GM23338 (cell line): ENCODE measurements at places on chromosomes 7 and 10.

DNA sequence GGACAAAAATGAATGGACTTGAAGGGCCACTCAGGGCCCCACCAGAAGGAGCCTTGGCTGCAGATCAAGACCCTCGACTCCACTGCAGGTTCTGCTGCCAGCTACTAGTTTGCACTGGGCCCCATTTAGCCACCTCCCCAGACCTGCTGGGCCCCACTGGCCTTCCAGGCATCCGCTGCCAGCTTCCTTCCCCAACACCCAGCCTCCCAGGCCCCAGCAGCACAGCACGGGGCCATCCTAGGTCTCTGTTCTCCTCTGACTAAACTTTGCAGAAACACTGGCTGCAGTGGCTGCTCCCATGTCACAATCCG lies 277.4 kb upstream of the KLF14 start:
- peak; percentile 27 for DNase-seq

GRCh38 chr7:83178796-83179195 lies 16.1 kb upstream of the PCLO start:
- no peak for DNase-seq

DNA sequence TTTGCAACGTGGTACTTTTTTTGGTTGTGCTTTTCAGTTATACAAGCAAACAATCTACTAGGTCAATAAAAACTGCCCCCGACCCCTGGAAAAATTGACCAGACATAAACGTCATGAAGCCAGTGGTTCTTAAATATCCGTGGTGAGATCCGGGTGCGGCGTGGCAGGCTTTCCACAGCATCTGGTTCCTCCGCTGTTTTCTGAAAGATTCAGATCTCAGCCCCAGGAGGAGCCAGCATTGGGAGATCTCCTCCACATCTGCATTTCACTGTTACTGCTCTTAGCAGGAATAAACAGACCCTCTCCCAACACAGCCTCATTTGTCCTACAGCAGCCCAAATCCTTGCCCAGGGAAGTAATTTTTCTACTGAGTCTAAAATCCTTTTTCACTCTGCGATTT lies 664.3 kb upstream of the FOXK1 start:
- no peak for DNase-seq

GRCh38 chr10:6396652-6397051 lies 183.4 kb downstream of the PRKCQ start:
- DNase-seq: no peak

- DNase-seq: no peak
These were observed 303.7 kb downstream of the BAMBI start for GRCh38 chr10:28981007-28981406.

GRCh38 chr7:80054356-80054755 lies 80.3 kb upstream of the GNAI1 start:
- DNase-seq: no peak

DNA sequence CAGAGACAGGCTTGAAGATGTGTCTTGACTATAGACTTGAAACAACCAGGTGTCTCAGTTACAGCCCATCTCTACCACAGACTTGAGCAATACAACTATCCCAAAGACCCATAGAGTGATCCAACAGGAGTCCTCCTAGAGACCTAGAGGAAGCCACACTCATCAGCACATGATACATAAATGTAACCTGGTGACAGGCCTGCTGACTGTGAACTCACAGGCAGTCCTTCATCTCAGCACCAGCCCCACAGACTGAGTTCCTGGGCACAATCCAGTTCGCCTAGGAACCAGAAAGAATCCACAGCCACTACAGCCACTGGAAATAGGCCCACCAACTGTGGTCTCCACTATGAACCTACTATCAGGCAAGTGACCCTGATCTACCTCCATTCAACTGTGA lies 121.3 kb downstream of the MACC1 start:
- DNase-seq: no peak

- no peak for DNase-seq
These were observed 400.4 kb upstream of the PODXL start for GRCh38 chr7:131956864-131957263.

DNA sequence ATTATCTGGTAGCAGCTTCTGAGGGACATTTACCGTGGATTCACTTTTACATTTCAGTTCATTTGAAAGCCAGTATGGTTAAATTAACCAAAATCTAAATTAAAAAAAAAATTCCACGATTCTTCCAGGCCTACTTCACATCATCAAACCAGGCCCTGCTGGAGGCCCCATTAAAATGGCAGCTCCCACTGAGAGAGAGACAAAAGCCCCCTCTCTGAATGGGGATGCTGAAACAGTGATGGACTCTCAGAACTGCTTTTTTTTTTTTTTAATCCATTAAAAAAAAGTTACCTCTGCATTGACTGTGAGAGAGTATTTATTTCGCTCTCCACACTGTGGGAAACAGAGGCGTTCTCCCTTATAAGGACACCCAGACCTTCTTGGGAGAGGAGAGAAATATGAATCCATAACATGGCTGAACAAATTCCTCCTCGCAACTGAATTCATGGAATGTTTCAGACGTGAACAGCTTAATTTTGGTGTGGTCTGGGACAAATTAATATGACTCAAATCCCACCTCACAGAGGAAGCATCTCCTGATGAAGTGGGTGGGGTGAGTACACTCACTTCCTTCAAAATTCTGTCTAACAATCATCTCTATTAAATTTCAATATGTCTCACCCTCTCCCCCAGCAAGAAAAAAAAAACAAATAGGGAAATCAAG lies 73.5 kb downstream of the SAMD9 start:
- peak; percentile 61 for DNase-seq

DNA sequence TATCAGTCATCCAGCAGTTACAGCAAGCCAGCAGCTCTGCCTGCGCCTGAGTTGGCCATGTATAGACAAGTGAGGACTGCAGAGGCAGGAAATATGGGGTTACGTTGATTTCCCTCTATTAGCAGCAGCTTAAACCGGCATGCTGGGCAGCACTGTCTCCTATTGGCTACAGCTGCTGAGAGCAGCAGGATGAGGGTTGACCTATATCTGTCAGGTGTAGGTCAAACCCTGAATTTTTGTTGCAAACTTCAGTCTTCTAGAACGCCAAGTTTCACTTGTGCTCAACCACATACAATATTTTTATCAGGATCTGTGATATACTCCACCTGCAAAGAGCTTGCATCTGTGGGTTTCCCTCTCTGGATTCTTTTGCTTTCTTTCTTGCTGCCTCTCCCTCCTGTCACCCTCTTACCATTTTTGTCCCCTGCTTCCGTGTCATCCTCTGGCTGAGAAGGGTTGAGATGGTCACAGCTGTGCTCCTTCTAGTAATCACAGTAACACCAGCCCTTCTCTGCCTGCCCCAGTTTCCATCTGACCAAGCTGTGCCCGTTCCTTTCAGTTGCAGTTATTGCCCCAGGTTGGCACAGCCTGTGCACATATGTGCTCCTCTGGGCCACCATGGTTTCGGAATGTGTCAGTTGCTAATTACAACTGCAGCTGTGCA lies 23.8 kb upstream of the GLCCI1 start:
- DNase-seq: no peak

DNA sequence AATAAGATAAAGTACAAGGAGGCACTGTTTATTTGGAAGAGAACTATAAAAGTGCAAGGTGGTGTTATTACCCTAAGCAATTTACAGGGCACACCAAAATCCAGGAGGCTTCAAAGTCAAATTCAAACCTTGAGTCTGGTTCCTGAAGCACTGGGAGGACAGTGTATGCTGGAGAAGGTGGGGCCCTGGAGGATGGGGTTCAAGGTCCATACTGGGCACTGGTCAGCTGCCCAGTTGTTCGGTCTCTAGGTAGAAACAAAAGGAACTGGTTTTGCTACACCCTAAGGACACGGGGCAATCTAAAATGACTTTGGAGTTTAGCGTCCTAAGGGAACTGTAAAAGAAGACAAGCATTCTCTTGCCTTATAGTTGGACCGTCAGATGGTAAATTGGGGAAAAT lies 78.4 kb upstream of the ELMO1 start:
- DNase-seq: no peak

DNA sequence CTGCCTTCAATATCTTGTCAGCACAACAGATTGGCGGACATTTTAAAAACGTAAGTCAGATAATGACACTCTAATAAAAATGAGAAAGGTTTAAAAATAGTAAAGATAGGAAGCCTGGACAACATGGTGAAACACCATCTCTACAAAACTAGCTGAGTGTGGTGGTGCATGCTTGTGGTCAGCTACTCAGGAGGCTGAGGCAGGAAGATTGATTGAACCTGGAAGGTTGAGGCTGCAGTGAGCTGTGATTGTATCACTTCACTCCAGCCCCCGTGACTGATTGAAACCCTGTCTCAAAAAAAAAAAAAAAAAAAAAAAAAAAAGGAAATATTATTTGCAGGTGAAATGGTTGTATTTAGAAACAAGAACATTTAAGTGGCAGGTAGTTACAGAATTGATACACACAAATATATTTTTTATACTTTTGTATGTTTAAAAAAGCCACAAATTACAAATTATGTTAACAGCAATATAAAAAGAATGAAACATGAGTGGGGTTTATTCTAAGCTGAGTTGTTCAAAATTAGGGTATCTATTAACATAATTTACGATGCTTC lies 141.9 kb downstream of the ADK start:
- no peak for DNase-seq

DNA sequence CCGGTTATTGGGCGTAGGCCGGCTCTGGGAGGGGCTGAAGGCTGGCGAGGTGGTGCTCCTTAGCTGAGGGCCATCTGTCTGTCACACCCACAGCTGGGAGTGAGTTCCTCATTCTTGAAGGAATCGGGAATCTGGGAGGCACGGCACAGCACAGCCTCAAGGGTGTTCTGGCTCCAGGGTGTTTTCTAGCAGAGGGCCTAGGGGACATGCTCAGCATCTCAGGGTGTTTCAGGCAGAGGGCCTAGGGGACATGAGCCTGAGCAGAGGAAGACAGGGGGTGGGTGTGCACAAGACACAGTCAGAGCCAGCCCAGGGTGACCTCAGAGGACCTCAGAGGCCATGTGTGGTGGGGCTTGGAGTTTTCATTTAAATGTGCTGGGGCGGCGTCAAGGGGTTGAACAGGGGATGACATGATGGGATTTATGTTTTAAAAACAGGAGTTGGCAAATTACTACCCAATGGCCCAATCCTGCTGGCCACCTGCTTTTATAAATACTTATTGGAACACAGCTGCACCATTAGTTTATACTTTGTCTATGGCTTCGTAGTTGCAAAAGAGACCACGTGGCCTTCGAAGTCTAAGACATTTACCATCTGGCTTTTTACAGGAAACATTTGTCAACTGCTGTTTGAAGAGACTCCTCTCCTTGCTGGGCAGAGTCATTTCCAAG lies 121.6 kb downstream of the PRKAG2 start:
- no peak for DNase-seq

- DNase-seq: no peak
These were observed 562.8 kb downstream of the SUGCT start for GRCh38 chr7:40697653-40698052.

GRCh38 chr10:111874576-111874975 lies 309.0 kb downstream of the GPAM start:
- DNase-seq: no peak

DNA sequence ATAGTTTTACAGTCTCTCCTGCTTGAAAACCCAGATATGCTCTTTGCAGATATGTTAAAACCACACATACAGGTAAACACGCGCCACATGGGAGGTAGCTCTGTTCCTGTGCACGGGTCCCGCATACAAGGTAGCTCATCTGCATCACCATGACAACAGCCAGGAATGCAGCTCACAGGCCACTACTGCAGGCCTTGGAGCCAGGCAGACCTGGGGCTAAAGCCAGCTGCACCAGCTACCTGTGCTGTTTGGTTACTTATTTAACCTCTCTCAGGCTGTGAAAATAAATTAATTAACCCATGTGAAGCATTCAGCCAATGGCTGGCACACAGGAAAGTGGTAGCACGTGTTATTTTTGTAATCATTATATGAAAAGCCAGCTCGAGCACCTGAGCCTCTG lies 428.3 kb downstream of the TNS3 start:
- DNase-seq: peak; percentile 87

GRCh38 chr7:106717955-106718871 lies 57.3 kb upstream of the CCDC71L start:
- peak; percentile 52 for DNase-seq

- no peak for DNase-seq
These were observed 570.4 kb upstream of the ANKRD30A start for GRCh38 chr10:36555036-36555435.

GRCh38 chr10:34177445-34177844 lies 637.7 kb downstream of the PARD3 start:
- DNase-seq: peak; percentile 48

DNA sequence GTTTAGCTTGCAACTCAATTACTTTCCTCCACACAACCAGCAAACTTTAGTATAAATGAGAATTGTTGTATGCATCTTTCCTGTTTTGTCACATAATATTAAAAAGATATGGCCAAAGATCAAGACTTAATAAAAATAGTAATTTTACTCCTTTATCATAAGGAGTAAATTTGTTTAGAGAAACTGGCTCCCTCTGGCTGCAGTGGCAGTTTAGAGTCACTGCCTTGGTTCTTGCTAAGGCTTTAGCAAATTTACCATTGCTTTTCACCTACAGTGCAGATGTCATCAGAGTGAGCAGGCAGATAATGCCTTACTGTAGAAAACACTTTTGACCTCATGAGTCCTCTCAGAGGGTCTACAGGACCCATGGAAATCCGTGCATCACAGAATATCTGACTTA lies 2.6 kb downstream of the PRPF18 start:
- DNase-seq: peak; percentile 25

DNA sequence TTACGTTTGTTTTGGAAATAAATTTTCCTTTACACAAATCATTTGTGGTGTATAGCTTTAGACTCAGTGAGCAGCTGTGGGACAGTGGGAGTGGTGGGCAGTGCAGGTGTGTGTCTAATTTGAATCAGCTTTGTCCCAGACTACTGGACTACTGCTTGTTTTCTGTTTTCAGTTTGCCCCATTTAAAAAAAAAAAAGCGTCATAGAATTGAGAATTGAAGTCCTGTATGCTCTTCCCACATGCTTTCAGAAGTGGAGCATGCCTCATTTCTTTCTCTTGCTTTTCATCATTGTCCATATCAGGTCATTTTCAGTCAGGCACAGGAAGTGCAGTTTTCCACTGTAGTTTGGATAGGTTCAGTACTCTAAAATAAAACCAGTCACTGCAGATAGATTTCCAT lies 66.1 kb downstream of the SHH start:
- DNase-seq: no peak

GRCh38 chr10:11189582-11190376 lies 172.1 kb downstream of the CELF2 start:
- DNase-seq: peak; percentile 46

DNA sequence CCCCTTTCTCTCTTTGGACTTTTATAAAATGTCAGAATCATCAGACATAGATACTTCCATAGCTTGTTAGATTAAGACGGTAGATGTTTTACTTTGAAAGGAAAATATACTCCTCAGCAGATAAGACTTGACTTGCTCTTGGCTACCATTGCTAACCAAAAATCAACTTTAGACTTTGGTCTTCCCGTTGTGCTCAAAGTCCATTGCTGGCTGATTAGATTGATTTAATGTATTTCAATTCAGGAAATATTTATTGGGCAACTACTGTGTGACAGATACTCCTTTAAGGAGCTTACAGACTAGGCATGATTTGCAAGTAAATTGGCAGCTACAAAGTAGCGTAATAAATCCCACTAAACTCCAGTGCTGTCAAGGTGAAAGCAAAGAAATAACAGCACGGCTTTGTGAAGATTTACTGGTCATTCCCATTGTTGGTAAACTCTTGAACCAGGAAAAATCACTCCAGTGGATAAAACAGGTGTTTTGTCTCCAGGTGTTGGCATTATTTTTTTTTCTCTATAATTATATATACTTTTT lies 95.7 kb upstream of the ARMC3 start:
- DNase-seq: no peak
